ENCODE measurements at places on chromosomes 7 and 10.
A peak's percentile ranks its signal among the peaks of the same experiment; 100 is the strongest.

DNA sequence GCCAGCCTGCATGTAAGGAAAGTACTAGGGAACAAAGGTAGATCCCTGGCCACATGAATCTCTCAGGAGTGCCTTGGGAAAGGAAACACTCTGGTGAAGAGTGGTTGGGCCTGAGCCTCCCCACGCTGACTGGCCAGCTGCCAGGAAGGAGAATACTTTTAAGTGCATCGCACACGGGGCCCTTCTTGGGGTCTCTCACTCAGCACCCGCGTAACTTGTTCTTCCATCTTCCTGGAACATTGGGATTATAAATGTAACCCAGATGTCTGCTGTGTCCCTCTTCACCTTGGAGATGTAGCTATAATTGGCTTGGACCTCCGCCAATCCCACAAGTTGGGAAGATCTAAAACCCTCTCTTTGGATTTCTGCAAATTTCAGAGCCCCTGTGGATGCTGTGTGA lies 4.4 kb upstream of the GLI3 start:
- no peak for DNase-seq

GRCh38 chr10:98097616-98098015 lies 36.8 kb upstream of the R3HCC1L start:
- no peak for DNase-seq

- DNase-seq, result peak; percentile 41
Measured at GRCh38 chr10:102401735-102402511, 6.4 kb downstream of the NFKB2 start.

GRCh38 chr10:88477343-88478085 lies 105.6 kb downstream of the RNLS start:
- no peak for DNase-seq

- DNase-seq, result no peak
Measured at GRCh38 chr7:151035026-151035717, 6.9 kb downstream of the ABCB8 start.

- no peak for DNase-seq
Measured at GRCh38 chr10:60399328-60399727, 9.7 kb upstream of the ANK3 start.

- DNase-seq, result peak; percentile 47
Measured at GRCh38 chr10:127216786-127217185, 20.4 kb upstream of the INSYN2A start.

DNA sequence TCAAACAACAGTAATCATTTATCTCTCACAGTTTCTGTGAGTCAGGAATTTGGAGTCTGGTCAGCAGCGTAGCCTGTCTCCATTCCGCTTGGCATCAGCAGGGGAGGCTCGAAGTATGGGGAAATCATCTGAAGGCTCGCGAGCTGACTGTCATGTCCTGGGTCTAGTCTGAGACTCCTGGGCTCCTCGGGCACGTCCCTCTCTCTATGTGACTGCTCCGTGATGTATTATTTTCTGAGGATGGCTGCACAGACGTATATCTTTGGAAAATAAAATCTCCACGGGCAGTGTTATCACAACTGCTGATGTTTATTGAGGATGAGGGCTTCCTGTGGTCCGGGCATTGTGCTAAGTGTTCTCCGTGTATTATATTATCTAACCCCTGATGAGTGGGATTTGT lies 23.3 kb upstream of the PCGF5 start:
- no peak for DNase-seq

DNA sequence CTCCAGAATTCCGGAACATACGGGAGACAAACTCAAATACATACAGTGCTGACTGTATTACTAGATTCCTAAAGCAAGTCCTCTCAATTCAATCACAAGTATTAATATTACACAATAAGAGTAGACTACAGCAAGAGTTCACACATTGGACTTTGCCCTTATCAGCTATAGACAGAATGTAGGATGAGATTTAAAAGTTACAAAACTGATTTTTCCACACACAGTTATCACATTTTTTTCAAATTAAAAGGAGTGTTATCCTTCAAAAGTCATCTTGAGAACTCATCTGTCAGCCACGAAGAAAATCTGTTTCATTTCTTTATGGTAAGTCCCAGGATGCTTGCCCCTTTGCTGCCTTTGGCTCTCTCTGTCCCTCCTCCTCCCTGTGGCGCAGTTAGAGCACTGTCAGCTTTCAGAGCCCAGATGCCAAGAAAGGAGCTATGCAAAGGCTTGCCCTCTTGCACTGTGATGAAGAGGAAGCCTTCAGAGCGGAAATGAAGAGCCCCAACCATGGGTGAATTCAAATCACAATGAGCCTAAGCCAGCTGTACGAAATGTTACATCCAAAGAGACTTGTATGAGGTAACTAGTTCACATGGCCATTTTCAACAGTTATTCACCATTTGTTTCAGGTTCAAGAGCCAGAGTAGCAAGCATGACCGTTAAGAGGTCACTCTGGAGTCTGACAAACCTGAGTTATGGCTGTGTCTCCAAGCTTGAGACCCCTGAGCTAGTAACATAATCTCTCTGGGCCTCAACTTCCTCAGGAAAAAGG lies 10.7 kb downstream of the NCOA4 start:
- DNase-seq, result no peak

GRCh38 chr7:73623798-73624668 lies at the start of gene MLXIPL:
Gene MLXIPL, minus strand, starts transcription at chr7:73624522. Its CDS starts 30 bp downstream, at chr7:73624492.
- DNase-seq, result no peak

- peak; percentile 77 for DNase-seq
Measured at GRCh38 chr7:43164757-43165156, 52.3 kb downstream of the HECW1 start.

DNA sequence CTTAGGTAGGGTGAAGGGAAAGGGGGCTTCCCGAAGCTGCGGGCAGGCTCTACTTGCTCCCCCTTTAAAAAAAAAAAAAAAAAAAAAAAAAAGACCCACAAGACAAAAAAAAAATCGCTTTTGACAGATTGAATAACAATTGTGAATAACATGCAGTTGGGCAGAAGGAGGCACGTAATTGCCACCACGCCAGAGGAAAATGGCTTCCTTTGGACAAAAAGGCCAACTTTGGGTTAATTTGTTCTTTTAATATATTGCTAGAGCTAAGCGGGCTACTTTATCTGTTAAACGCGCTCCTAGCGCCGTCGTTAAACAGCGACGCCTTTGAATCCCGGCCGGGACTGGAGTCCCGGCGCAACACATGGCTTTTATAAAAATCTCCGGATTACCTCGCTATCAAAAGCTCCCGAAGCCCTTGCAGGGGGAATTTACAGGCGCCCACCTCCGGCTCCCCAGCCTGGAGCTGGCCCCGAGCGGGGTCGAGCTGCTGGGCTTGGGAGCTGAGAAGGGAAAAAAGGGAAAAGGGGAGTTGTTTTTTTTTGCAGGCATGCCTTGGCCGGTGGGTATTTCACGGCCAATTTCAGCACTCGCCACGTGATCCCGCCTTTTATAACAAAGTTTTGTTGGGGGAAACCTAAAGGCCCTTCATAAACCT lies 1.2 kb downstream of the HOXA11 start:
- DNase-seq, result no peak

GRCh38 chr7:71633551-71634008 lies 501.6 kb downstream of the GALNT17 start:
- peak; percentile 98 for DNase-seq

GRCh38 chr10:35355971-35356724 lies 19.8 kb downstream of the CCNY start:
- DNase-seq, result no peak

DNA sequence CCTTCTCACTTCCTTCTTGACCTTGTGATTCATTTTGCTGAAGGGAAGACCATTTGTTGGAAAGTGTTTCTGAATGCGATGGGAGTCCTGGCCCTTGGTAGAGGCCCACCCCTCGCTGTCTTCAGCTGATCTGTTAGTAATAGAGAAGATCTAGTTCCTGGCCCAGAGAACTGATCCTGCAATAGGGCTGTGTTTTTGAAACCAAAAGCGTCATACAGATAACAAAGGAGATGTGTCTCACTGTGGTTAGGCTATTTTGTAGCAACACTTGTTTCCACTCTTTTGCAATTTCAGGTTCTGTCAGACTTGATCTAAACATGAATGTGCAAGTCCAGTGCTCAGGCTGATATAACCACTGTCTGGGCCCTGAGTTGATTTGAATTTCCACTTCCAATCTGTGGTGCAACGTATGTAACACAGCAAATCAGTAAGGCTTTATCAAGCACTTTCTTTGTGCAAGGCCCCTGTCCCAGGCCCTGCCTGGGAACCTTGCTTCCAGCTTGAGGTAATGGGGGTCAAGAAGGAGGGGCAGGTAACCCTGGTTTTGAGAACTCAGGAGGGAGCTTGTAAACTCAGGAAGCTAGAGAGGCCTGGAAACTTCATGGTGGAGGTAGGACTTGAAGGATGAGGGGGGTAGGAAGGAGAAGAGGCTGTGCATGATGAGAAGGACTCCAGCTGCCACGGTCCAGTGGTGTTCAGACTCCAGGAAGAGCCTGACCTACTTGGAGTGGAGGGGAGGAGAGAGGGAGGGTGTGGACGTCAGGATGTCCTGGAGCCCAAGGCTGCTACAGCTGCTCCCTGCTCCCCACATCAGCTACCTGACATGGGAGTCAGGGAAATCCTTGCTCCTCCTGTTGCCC lies 42.2 kb upstream of the SRGN start:
- DNase-seq, result no peak

- DNase-seq, result no peak
Measured at GRCh38 chr7:27936047-27936767, 196.2 kb downstream of the TAX1BP1 start.

- DNase-seq, result no peak
Measured at GRCh38 chr10:70600512-70601395, 1.8 kb downstream of the PRF1 start.

GRCh38 chr7:44622342-44623151 lies 16.1 kb downstream of the OGDH start:
- DNase-seq, result no peak

DNA sequence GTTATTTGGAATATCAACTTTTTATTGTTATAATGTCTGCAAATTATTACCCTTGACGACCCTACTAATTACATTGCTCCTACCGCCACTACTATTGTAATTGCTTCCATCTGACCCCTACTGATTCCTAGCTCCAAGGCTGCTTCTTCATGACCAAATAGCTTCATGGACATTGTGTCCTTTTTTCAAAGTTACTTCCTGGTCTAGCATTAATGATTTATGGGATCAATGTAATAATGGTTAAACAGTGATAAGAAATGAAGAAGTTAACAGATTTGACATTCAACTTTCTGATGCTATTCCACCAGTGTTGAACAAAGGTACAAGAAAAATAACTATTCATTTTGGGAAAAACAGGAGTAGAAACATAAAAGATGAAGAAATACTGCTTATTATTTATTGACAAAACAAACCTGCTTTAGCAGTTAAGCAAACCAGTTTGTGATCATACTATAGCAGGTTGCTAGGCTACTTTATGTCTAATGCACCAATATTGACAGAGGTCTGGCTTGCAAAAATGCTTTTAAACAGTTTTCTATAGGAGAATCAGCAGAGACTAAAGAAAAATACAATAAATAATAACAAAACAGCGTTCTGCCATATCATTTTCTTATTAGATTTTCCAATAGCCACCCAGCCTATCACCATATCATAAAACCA lies 125.8 kb downstream of the PCLO start:
- no peak for DNase-seq

GRCh38 chr10:32317795-32318357 lies 29.1 kb downstream of the EPC1 start:
- DNase-seq, result no peak

Measured in H4 (cell line).